ENCODE measurements at places on chromosomes 16 and 17. TPM values are rescaled to one million over a fixed set of nuclear protein-coding genes. Genes with fewer than 3 reads are reported as not detected.

DNA sequence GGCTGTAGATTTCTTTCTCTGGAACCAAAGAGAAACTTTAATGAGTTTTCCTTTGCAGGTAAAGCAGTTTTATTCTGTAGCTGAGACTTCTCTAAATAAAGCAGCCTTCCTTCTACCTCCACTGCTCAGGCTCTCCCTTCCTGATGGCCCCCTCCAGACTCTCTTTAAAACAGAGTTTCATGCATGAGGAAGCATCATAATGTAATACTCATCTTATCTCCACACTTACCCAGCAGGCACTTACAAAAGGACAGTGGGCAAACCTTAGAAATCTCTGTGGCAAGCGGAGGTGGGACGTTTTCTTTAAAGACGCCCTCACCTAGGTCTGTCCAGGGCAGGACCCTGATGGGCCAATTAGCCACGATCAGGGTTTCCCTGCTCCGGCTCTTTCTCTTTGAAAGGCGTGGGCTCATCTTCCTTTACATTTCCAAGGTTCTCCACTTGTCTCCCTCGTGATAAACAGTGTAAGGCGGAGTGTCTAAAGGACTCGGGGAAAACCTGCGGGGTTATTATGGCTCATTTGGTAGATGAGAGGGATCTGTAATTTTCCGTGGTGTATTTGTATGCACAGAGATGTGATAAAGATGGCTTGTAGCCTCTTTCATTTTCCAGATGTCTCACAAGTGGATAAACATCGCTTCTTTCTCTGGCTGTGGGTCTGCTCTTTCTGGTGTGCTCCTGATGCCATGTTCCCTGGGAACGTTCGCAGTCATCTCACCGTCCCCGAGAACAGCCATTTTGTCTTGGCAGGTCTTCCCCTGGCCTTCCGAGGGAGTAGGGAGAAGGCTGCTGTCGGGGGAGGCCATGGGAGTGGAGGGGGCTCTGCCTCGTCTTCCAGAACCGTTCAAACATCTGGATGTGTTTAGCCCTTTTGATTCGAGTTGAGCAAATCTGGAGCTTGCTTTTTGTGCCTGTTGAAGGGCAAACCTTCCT is 239.0 kb downstream of the CCDC182 start:
- DNase-seq = no peak

GRCh38 chr17:64008830-64009229 is 10.7 kb downstream of the PRR29 start:
- no peak for DNase-seq

DNA sequence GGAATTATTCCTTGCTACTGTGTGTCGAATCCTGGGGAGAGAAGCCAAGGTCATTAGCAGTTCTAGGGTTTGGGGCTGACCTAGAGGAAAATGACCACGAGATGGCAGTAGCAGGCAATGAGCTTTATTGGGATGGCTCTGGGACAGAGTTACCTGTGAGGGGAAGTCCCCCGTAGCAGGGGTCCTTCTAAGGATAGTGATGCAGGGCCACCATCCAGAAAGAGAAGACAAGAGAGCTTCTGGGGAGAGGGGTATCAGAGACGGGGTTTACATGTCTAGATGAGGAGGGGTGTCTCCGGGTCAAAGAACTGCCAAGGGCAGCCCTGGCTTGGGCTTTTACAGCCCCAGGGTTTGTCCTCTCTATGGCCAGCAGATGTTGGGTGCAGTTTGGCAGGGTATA is 6.4 kb upstream of the GGT6 start:
- DNase-seq = peak; percentile 86

NRN1L gene
- not detected for total RNA-seq

DNA sequence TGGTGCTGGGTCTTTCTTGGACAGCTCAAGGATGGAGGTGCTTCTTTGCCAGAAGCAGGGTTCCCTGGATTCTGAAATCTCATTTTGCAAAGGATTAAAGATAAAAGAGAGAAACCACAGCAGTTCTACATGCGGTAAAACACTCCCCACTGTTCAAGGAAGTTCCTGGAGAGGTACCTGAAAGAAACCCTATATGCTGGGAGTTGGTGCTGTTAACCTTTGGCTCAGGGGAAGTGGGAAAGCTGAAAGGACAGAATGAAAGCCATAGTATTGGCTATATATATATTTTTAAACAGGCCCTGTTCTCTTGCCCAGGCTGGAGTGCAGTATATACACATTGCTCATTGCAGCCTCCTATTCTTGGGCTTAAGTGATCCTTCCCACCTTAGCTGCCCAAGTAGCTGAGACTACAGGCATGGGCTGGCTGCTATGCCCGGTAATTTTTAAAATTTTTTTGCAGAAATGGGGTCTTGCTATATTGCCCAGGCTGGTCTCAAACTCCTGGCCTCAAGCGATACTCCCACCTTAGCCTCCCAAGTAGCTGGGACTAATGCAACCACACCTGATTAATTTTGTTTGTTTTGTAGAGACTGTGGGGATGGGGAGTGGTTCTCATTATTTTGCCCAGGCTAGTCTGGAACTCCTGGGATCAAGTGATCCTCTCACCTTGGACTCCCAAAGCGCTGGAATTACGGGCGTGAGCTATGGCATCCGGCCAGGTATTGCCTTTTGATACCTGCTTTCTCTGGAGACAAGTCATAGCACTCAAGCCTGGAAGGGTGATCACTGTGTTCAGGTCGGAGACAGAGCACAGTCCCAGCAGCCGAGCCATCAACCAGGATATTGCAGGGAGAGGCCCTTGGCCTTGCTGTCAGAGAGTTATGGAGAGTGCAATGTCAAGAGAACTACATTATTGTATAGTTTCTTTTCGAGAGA is 55.2 kb downstream of the MSI2 start:
- DNase-seq = peak; percentile 79

- peak; percentile 88 for DNase-seq
Observed at GRCh38 chr17:17710728-17711541, 29.7 kb downstream of the RAI1 start.

GRCh38 chr16:29825145-29826044 is 5.1 kb downstream of the MVP start:
- DNase-seq = peak; percentile 66

TBC1D3I gene
- 0.54 TPM for total RNA-seq

BIRC5 gene
- total RNA-seq = 2.4 TPM

- no peak for DNase-seq
Observed at GRCh38 chr16:46927273-46927672, 43.1 kb downstream of the GPT2 start.

DNA sequence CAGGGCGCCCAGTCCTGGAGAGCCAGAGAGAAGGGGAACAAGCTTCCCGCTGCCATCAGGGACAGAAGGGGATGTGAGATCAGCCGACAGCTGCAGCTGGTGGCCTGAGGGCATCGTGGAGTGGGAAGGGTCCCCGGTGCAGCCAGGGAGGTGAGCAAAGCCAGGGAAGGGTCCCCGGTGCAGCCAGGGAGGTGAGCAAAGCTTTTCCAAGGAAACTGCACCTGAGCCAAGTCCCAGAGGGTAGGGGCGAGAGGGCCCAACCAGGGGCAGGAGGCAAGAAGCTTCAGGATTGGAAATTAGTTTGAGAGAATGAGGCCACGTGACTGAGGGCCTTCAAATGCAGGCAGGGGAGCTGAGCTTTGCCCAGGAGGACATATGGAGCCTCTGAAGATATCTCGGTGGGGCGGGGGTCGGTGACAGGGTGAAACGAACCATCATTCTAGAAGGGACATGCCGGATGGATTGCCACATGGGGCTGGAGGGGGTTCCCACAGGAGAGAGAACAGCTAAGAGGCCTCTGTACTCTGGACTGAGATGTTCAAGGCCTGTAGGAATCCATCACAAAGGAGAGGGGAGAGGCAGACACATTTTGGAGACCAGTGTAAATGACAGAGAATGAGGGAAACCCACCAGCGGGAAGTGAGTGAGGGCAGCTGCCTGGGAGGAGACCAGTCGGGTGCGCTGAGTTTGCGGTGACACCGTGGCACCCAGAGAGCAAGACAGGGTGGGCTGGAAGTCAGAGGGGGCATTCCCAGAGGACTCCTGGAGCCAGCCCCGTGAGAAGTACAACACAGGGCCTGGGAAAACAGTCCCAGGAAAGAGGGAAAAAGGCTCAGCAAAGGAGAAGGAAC is 31.4 kb upstream of the RPH3AL start:
- DNase-seq = no peak

KCNJ2 gene
- 17.3 TPM for total RNA-seq

TVP23A gene
- total RNA-seq = 0.60 TPM

GRCh38 chr16:72371307-72372086 is 199.5 kb upstream of the PMFBP1 start:
- no peak for DNase-seq

GRCh38 chr17:61856035-61856434 is 7.3 kb downstream of the BRIP1 start:
- DNase-seq = no peak

AANAT gene
- not detected for total RNA-seq

GRCh38 chr16:73420676-73421075 is 372.7 kb upstream of the ZFHX3 start:
- DNase-seq = no peak

CES5A gene
- total RNA-seq = not detected

DNA sequence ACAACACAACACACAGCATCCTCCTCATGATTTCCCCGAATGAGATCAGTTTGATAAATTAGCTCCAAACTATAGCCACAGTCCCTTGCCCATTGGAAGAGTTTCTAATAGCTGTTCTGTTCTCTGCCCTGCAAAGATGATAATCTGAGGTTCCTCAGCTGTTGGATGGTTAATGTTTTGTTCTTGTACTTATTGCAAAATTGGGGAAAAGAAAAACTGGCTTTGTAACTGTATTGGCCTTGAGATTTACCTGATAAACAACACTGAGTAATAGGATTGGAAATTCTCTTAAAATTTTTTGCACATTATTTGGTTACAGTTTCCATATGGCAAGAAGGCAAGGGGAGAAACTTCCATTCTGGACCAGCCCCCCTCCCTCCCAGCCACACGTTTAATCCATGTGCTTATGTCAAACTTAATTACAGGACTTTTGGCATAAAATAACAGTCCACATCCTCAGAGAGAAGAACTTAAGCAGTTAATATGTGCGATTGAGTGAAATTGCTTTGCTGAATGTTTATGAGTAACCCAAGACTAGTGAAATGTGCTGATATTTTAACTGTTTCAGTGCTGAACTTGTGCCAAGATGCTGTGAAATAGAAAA is 119.1 kb upstream of the ZFHX3 start:
- no peak for DNase-seq
